ENCODE measurements at places on chromosomes 6 and 20.

DNA sequence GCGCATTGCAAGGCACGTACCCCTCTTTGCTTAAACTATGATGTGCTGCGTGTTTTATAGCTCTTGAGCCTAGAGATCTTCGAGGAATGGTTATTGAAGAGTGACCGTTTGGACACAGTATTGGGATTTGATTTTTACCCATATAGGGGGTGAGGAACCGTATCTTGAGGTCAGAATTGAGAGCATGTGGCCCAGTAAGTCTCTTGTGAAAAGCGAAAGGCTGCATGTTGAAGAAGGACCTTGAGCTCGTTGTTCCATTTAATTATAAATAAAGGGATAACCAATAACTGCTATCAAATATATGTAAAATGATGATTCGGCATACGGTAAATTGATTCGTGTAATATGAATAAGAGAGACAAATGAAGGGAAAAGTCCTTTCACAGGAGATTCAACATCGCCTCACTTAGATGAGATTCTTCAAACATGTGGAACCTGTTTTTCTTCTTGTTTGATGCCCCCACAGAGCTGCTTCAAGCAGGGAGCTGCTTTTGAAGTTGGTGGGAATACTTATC lies 66.6 kb downstream of the AKAP12 start:
- DNase-seq: no peak

DNA sequence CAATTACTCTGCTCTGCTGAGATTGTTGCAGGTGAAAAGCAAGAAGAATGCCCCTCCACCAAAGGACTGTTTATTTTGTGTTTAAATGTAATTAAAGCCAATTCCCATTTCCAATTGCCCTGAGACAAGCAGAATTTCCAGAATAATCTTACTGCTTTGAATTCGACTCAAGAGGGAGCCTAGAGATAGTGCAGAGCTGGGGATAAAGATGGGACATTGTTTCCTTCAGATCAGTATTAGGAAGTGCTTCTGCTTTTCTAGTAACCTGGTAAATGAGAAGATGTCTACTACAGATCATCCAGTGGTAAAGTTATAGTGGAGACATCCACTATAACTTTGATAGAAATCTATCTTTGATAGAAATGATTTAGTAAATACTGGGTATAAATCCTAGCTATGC lies 326.9 kb downstream of the UBE3D start:
- DNase-seq: no peak

GRCh38 chr6:112335736-112336135 lies 11.4 kb upstream of the RFPL4B start:
- DNase-seq: no peak

DNA sequence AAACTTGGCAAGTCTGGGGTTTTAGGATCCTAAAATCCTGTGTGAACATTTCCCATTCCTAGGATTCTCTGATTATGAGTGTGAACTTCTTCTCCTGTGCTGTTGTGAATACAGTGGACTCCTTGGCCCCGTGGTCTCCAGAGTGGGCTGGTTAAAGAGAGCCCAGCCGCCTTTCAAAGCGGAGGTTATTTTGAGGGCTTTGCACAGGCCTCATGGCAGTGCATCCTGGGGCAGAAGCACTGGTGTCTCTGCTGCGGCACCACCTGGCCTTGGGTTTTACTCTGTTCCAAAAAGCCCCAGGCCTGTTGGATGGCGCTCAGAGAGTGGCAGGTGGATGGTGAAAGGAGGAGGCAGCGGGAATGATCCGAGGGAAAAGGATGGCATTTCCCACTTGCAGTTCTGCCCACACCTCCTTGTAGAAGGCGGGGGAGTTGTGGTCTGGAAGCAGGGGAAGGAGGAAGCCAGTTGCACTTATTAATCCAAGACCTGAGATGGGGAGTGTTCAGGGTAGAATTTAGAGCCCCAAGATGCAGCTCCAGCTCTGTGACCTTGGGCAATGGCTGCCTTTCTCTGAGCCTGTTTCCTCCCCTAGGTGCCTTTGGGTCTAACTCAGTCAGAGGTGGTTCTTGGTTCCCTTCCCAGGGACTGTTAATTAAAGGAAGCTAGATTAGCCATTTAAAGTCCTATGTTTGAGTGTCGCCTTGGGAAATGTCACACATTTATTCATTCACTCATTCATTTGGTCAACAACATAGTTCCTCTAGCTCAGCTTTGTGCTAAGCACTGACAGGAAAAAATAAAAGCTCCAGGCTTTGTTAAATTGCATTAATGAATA lies 22.4 kb downstream of the MMP24 start:
- no peak for DNase-seq

DNA sequence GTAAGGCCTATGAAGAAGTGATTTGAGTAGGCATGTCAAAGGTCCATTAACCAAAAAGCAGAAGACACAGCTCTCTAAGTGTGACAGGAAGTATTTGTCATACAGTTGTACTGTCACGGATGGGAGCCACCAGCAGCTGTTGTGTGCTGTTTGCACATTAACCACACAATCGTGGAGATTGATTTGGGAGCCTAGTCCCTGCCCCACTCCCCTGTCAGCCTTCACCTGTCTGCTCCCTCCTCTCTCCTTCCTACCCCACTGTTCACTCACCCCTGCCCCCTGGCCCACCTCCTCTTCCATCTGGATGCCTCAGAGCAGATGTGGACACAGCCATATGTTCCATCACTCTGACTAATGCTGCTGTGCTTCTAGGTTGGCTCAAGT lies 124.7 kb upstream of the SPACA1 start:
- DNase-seq: no peak

DNA sequence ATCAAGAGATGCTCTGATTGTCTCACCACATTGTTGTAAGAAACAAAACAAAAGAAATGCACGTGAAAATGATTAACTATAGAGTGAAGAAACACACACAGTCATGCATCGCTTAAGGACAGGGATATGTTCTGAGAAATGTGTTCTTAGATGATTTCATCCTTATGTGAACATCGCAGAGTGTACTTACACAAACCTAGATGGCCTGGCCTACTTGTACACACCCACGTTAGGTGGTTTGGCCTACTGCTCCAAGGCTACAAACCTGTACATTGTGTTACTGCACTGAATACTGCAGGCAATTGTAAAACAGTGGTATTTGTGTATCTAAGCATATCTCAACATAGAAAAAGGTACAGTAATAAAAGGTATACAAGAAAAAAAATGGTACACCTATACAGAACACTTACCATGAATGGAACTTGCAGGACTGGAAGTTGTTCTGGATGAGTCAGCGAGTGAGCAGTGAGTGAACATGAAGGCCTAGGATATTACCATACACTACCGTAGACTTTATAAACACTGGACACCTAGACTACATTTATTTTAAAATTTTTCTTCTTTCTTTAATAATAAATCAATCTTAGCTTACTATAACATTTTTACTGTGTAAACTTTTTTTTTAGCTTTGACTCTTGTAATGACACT lies 48.6 kb downstream of the FKBP5 start:
- DNase-seq: no peak

DNA sequence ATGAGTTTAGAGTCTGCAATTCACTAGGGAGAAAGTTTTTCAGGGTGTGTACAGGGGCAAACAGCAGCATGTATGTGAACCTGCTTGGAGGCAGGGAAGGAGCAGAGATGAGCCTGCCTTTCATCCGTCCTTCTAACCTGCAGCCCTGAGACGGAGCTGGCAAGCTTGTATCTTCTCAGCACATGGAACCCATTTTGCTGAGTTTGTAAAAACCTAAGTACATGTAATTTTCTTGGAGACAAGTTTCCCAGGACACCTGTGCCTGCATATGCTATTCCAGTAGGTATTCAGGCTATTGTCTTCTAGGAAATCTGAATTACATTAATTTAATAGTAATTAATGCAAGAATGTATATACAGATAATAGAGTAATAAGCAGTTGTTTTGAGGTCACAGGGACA lies 28.8 kb upstream of the MOXD1 start:
- no peak for DNase-seq

DNA sequence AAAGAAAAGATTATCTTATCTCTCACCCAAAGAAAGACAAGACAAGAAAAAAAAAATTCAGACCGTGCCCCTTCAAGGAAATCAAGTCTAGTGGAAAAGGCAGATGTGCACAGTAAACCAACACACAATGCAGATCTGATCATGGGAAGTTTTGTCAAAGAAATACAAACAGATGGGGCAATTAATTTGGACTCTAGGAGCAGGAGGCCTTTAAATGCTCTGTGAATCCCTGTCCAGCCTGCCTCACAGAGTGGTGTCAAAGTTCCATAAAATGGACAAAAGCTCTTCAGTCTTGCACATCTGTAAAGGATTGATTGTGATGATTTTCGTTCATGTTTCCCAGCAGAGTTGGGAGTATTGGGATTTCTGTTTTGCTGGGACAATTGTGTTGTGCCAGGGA lies 53.1 kb upstream of the TGM3 start:
- DNase-seq: no peak

DNA sequence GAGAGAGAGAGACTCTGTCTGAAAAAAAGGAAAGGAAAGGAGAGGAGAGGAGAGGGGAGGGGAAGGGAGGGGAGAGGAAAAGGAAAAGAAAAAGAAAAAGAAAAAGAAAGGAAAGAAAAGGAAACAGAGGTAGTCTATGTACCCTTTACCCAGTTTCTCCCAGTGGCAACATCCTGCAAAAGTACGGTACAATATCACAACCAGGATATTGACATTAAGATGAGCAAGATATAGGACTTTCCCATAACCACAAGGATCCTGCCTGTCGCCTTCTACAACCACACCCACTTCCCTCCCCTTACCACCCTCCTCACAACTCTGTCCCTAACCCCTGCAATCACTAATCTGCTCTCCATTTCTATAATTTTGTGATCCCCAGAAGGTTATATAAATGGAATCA lies 4.0 kb downstream of the C20orf96 start:
- DNase-seq: no peak

DNA sequence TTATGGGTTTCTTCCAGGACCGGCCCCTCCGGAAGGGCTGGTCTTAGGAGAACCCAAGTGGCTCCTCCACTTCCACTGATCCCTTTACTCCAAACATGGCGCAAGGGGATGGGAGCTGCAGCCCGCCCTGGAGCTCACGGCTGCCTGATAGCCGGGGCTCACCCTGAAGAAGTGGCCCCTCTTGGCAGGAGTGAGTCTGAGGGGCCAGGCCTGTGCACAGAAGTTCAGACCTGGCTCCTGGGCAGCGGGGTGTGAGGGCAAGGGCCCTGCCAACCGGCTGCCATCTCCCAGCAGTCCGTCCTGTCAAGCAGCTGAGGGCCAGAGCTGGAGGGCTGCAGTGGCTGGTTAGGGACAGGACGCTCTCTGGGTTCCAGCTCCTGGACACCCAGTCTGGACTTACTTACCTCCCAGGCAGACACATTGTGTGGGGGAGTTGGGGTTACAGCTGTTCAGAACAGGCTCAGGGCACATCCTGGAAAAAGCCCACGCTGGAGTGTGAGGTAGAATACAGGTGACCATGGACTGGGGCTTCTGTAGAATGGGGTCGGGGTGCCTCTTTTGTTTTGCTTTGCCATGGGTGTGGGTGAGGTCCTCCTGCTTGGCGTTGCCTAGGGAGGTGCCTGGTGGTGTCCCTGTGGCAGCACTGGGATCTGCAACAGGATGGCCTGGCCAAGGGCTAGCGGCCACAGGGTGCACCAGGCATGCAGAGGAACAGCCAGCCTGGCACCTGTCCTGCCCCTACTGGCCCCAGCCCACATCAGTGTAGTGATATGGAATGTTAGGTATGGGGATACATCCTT lies 88.4 kb downstream of the ASXL1 start:
- DNase-seq: no peak

DNA sequence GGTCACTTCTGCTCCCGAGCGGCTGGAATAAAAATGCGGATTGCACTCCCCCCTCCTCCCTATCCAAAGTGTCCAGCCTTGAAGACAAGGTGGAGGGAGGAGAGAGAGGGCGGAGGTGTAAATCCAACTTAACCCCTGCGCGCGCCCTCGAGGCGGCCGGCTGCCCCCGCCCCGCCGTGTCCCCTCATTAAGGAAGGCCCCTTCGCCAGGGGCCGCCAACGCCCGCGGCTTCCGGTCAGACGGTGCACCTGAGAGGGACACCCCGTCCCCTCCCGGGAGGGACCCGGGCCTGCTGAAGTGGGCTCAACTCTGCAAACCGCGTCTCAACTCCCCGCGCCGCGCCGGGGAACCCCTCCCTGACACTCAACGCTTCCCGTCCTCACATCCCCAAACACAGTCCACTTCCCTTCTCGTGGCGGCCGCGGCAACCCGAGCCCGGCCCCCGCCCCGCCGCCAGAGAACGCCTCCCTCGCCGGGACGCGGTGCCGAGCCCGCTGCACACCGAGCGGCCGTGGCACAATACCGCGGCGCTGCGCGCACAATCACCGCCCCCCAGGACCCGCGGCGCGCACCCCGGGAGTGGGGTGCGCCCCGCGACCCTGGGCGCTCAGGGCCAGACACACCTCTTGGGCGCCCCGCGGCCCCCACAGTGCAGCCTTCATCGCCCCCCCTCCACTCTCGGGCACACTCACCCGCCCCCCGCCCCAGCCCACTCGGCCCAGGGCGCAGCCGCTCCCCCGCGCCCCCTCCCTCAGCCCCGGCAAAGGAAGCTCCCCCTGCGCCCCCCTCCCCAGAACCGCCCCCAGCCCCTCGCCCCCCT lies 102.5 kb downstream of the NOL4L start:
- no peak for DNase-seq

DNA sequence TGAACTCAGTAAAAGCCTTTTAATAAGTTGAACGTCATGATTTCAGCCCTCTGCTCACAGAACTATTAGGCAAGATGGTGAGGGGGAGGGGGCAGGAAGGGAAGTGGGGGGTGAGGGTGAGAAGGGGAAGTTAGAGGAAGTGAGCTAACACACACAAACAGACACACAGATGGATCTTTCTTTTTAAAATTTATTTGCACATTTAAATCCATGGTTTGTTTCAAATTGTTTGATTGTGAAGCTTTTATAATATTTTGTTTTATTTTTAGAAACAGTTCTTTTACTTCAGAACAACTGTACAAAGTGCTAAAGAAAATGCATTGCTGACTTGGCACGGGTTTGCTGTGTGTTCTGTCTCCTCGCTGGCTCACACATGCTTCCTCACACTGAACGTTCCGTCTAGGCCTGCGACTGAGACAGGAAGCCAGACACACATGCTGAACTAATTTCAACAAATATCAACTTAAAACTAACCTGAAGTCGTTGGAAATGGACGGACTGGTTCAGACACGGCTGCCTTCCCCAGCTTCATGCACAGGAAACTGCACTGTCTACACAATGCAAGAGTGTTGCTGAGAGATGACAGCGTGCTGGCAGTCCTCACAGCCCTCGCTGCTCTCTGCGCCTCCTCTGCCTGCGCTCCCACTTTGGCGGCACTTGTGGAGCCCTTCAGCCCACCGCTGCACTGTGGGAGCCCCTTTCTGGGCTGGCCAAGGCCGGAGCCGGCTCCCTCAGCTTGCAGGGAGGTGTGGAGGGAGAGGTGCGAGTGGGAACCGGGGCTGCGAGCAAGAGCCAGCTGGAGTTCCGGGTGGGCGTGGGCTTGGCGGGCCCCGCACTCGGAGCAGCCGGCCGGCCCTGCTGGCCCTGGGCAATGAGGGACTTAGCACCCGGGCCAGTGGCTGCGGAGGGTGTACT lies 8.1 kb upstream of the ZBP1 start:
- no peak for DNase-seq

DNA sequence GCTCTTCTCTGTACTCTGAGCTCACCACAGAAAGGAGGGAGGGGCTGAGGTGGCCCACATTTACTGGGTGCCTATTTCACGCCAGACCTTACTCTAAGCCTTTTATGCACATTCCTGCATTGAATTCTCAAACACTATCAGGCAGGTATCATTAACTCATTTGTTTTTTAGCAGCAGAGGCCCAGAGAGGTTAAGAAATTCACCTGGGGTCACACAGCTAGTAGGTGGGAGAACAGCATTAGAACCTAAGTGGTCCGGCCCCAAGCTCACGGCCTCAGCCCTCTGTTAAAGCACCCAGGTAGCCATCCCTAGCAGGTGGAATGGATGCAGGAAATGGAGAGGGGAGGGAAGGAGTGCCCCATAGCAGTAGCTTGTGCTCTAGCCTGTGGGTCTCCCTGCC lies 84.5 kb downstream of the GRM4 start:
- DNase-seq: no peak

Measured in amniotic stem cell (primary cell).